Foreskin keratinocyte (primary cell): ENCODE measurements at places on chromosomes 3 and 15. TPM values are rescaled to one million over a fixed set of nuclear protein-coding genes. Genes with fewer than 3 reads are reported as not detected.

Gene DENND4A
- total RNA-seq, result 11.5 and 12.9 TPM in 2 replicates

Gene ASB14
- total RNA-seq, result not detected in 2 replicates

Gene GOLGA8T
- total RNA-seq, result 0.04 and 0.10 TPM in 2 replicates

Gene GOLGA8M
- not detected in 2 replicates for total RNA-seq

Gene CELSR3
- 0.78 and 0.99 TPM in 2 replicates for total RNA-seq

Gene CPLX3
- total RNA-seq, result not detected in 2 replicates

Gene SCAANT1
- total RNA-seq, result not detected in 2 replicates

Gene P2RY12
- not detected in 2 replicates for total RNA-seq

Gene TRPC1
- total RNA-seq, result 3.9 and 6.2 TPM in 2 replicates

Gene WWTR1
- total RNA-seq, result 14.8 and 23.6 TPM in 2 replicates

Gene ARGFX
- not detected in 2 replicates for total RNA-seq

Gene GOLGA8R
- 0.34 and 0.35 TPM in 2 replicates for total RNA-seq

Gene MITF
- 1.3 and 1.8 TPM in 2 replicates for total RNA-seq

Gene SST
- not detected in 2 replicates for total RNA-seq

Gene TPRG1
- total RNA-seq, result 0.24 and 0.42 TPM in 2 replicates

Gene MYNN
- total RNA-seq, result 15.1 and 15.9 TPM in 2 replicates

Gene ZNF860
- total RNA-seq, result 7.9 and 9.4 TPM in 2 replicates

Gene EPHB3
- 5.2 and 10.8 TPM in 2 replicates for total RNA-seq

Gene FAM81A
- 0.56 and 0.78 TPM in 2 replicates for total RNA-seq

Gene NSUN3
- total RNA-seq, result 6.1 and 7.9 TPM in 2 replicates

Gene CLN6
- total RNA-seq, result 27.5 and 29.8 TPM in 2 replicates

Gene EAF2
- 2.5 and 3.7 TPM in 2 replicates for total RNA-seq

Gene SLC51A
- not detected in 2 replicates for total RNA-seq

Gene GPR15
- not detected in 2 replicates for total RNA-seq

Gene RETNLB
- total RNA-seq, result not detected in 2 replicates

Gene FLNB
- 399 and 593 TPM in 2 replicates for total RNA-seq

Gene SEMA7A
- total RNA-seq, result 19.8 and 45.0 TPM in 2 replicates

Gene TLR9
- total RNA-seq, result not detected in 2 replicates

Gene RAB43
- 13.5 and 19.3 TPM in 2 replicates for total RNA-seq

Gene CASR
- total RNA-seq, result not detected in 2 replicates

Gene RASGRP1
- total RNA-seq, result not detected in 2 replicates

Gene WDR72
- total RNA-seq, result not detected in 2 replicates

Gene LRTM1
- not detected in 2 replicates for total RNA-seq
